ENCODE measurements at places on chromosomes 6 and 20.

GRCh38 chr6:44051515-44051914 lies 75.7 kb downstream of the MRPL14 start:
- no peak for DNase-seq

GRCh38 chr20:52118016-52118623 lies 73.5 kb downstream of the ZFP64 start:
- DNase-seq: no peak

- DNase-seq: no peak
Observed at GRCh38 chr20:6485351-6485750, 282.1 kb upstream of the BMP2 start.

- no peak for DNase-seq
Observed at GRCh38 chr6:3310703-3311102, 52.0 kb downstream of the PSMG4 start.

DNA sequence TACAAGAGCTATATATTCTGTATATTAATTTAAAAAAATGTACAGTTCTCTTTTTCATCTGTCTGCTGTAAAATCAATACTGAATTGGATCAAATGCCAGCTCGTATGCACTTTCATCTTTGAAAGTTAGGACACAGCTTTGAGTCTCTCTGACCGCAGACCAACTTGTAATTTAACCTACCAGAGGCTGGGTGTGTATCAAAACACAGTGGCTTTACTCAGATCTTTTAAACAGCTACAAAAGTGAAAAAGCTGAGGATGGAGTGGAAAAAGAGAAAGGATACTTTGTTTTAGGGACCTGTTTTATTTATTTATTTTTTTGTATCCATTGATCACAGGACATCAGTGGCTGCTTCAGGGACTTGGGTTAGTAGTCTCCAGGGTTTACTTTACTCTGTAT lies 44.1 kb downstream of the KIAA0408 start:
- no peak for DNase-seq

DNA sequence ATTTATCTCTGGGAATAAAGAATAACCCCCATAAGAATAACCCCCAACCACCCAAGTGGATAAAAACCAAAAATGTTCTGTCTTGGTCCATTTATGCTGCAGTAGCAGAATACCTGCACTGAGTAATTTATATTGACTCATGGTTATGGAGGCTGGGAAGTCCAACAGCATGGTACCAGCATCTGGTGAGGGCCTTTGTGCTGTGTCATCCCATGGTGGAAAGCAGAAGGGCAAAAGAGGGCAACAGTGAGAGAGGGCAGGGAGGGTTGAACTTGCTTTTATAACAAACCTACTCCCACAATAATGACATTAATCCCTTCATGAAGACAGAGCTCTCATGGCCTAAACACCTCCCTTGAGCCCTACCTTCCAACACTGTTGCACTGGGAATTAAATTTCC lies 133.7 kb downstream of the ERMARD start:
- DNase-seq: no peak

GRCh38 chr20:23225407-23226060 lies 125.1 kb upstream of the NXT1 start:
- peak; percentile 87 for DNase-seq

DNA sequence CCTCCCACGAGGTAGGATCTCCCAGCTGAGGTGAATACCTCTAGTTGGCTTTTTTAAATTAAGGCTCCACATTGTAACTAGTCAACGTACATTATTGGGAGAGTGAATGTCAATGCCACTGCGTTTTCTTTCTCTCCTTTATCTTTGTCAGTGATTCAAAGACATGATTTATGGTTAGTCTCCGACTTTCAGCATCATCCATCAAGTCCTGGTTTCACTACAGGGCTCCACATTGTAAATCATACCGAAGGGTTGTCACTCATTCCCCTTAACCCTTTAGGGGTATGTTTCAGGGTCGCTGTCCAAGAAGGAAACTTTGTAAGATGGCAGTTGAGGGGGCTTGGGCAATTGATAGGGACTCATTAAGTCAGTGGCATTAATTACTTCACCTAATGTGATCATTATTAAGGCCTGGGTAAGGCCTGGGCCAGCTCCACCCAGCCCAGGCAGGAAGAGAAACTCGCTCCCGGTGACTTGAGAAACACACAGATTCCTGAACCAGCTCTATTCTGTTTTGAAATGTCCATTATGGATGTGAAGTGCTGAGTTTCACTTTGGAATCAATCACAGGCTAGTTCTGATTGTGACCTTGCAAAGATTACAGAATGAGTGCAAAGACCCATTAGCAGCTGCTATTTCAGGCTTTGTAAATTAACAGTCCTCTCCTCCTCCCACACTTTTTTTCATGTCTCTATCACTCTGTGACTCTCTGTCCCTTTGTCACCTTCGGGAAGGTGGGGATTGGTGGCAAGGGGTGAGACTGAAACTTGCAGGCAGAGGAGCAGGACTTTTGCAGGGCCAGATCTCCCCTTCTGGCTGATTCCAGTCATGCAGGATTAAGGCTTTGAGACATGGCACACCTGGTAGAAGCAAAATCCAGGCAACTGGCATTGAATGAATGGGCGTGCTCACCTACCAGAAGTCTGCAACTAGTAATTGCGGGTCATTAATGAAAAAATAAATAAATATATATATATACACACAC lies 222.4 kb downstream of the TSHZ2 start:
- no peak for DNase-seq

GRCh38 chr20:59515013-59515905 lies 89.1 kb upstream of the PHACTR3 start:
- no peak for DNase-seq

DNA sequence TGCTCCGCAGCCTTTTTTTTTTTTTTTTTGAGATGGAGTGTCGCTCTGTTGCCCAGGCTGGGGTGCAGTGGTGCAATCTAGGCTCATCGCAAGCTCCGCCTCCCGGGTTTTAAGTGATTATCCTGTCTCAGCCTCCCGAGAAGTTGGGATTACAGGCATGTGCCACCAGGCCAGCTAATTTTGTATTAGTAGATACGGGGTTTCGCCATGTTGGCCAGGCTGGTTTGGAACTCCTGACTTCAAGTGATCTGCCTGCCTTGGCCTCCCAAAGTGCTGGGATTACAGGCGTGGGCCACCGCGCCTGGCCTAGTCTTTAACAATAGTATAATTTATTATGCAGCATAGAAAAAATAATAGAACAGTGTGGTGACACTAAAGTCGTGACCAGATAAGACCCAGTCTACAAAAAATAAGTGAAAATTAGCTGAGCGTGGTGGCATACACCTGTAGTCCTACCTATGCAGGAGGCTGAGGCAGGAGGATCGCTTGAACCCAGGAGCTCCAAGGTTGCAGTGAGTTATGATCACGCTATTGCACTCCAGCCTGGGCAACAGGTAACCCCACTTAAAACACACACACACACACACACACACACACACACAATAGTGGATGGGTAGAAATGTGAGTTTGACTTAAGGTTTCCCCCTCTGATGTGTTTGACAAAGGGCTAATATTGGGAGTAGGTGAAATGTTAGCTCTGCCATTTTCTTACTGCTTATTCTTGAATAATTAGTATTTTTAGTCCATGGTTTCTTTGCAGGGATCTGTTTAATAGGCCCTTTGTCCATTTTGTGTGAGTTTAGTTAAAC lies 6.5 kb downstream of the PIM1 start:
- DNase-seq: no peak

- no peak for DNase-seq
Observed at GRCh38 chr6:109816452-109817374, 125.6 kb downstream of the FIG4 start.

- no peak for DNase-seq
Observed at GRCh38 chr6:29981211-29981812, 39.0 kb downstream of the HLA-A start.

DNA sequence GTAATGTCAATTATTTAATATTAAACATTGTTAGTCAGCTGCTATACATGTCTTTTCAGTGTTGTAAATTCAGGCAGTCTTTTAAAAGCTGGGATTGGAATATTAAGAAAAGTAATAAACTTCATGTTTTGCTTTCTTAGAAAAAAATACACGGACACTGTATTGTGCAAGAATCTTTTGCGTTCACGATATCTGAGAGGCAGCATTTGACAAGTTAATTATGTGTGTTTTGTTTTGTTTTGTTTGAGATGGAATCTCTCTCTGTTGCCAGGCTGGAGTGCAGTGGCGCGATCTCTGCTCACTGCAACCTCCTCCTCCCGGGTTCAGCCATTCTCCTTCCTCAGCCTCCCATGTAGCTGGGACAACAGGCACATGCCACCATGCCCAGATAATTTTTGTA lies 1661.3 kb downstream of the HACE1 start:
- no peak for DNase-seq

DNA sequence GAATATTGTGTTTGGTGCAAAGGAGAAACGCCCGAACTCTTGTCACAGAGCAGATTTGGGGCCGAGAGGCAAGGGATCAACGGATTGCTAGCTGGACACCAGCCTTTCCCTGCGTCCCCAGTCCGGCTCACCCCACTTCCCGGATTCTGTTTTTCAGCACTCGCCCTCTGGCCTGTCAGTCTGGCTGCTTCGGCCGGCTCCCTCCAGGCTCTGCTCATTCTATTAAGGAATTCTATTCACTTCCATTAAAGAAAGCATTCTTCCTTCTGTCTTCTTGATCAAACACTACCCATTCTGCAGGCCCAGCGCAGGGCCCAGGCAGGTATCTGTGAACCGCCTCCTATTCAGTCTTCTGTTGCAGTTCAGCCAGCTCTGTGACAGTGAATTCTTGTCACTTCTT lies 91.7 kb downstream of the RNF182 start:
- DNase-seq: no peak

GRCh38 chr6:159038914-159039884 lies 5.6 kb downstream of the TAGAP start:
- DNase-seq: no peak

DNA sequence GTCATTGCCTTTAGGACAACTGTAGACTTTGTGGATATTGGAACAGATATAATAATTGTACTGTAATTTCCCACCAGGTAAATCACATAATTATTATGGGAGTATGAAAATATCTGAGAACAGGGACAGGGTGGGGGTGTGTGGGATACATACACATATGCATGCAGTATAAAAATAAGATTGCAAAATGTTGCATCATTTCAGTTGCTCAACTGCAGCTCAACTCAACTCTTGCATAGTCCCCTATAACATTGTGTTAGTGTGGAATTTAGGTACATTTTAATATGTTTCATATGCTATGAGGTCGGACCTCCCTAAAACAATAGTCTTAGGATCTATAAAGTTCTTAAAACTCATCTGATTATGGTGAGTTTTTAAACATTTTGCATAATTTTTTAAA lies 275.0 kb upstream of the FLRT3 start:
- DNase-seq: no peak

GRCh38 chr20:8367689-8368088 lies 235.6 kb downstream of the PLCB1 start:
- no peak for DNase-seq

Measured in HS-5 (cell line).